ENCODE measurements at places on chromosomes 4 and X.
A peak's percentile ranks its signal among the peaks of the same experiment; 100 is the strongest.

GRCh38 chr4:68373513-68373912 is 23.6 kb upstream of the YTHDC1 start:
- no peak for DNase-seq

GRCh38 chr4:100582146-100582545 is 64.3 kb upstream of the EMCN start:
- no peak for DNase-seq

DNA sequence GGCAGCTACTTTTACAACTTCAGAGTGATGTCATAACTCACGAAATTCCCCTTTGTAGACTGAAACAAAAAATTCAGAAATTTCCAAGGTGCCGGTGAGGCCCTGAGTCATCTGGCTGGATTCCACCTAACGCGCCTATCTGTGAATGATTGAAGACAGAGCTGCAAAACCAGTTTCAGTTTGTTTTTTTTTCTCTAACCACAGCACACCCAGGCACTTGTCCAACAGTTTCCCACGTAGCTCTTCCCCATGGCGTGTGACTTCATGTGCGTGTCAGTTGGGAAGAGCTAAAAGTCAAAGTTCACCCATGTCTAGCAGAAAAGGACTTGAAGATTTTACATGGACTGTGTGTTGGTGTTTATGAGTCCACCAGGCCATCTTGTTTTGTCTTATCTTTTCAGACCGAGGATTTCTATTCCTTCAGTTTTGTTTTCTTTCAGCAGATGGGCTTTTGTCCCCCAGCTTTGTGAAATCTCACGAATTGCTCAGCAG is 16.4 kb downstream of the TCEANC start:
- DNase-seq = peak; percentile 21

DNA sequence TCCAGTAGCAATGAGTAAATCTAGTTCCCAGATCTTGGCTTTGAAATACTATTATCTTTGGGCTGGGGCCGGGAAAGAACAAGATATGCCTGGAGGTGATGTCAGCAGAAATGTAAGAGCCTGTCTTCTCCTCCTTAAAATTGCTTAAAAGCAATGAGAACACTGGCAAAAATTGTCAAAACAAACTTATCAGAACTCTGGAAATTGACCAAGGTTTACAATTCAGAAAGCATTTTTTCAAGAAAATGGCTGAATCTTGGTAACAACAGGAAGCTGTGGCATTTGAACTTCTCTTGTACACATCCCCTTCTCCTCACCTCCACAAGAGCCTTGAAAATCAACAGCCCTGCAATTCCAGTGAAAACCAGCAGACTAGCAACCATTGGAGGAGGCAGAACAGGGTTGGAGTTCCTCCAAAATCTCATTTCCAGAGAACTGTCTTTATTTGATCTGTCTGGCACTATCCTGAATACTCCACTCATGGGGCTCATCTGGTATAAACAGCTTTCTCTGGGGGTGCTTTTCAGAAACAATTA is 13.5 kb downstream of the TIMP1 start:
- no peak for DNase-seq

- no peak for DNase-seq
Measured at GRCh38 chrX:139798701-139799100, 90.7 kb upstream of the MCF2 start.

- no peak for DNase-seq
Measured at GRCh38 chr4:158384414-158384813, 137.3 kb upstream of the RXFP1 start.

DNA sequence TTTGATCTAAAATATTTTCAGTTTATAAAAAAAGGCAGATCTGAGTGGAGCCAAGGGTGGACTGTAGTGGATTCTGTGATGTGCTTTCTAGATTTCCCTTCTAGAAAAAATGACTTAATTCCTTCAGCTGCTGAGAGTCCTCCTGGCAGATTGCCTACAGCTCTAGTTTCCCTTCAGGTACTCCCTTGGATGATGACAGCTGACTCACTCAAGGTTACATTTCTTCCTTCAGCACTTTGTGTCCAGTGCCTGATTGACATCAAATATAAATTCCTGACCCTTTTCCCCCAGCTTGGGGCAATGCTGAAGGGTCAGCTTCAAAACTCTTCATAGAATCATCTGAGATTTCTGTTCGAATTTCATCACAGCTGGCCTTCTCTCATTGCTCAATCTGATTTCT is 161.7 kb downstream of the EMCN start:
- DNase-seq = no peak
